ENCODE measurements at places on chromosomes 5 and 9. TPM values are rescaled to one million over a fixed set of nuclear protein-coding genes. Genes with fewer than 3 reads are reported as not detected.

AK6 gene
- 44.5 TPM for total RNA-seq

OGN gene
- total RNA-seq: 24.7 TPM

NEURL1B gene
- total RNA-seq: 11.3 TPM

C5orf52 gene
- not detected for total RNA-seq

KIF12 gene
- total RNA-seq: not detected

PCDHB10 gene
- 0.79 TPM for total RNA-seq

SLCO6A1 gene
- total RNA-seq: not detected

Data from smooth muscle cell of the pulmonary artery (primary cell).